ENCODE measurements at places on chromosomes 12 and 14.

DNA sequence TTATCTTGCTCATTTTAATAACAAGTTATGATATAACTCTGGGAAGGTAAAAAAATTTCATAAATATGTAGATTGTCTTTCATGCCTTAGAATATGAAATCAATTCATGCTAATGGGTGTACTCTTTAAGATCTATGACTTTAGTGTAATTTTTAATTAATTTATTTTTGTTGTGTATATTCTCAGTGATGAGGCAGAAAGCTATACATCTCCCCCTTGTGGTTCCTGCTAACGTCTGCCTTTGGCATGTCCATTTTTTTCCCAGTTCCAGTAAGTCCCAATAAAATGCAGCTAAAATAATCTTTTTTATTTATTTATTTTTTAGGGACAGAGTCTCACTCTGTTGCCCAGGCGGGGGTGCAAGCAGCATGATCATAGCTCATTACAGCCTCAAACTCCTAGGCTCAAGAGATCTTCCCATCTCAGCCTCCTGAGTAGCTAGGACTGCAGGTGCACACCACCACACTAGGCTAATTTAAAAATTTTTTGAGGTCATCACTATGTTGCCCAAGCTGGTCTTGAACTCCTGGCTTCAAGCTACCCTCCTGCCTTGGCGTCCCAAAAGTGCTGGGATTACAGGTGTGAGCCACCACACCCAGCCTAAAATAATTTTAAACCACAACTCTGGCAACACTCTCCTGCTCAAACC is 3.3 kb upstream of the CHURC1 start:
- no peak for DNase-seq

GRCh38 chr12:29291226-29291625 is 89.7 kb downstream of the ERGIC2 start:
- no peak for DNase-seq

- no peak for DNase-seq
Measured at GRCh38 chr12:19801941-19802340, 362.6 kb downstream of the AEBP2 start.

DNA sequence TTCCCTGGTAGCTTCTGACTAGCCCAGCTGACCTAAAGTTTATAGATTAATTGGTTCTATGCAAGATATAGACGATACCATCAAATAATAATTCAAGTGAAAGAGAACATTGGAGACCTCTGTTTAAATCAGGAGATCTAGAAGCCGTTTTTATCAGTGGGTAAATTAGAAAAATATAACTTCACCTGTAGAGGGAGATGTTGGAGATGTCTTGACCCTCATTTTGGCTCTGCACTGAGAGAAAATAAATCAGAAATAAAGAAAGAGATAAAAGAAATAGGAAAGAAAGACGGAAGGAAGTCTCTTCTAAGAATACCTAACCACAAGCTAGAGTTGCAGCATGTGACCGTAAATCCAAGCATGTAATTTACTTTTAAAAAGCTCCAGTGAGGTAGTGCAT is 684.5 kb downstream of the C12orf50 start:
- no peak for DNase-seq

GRCh38 chr12:122029620-122030423 is 8.1 kb downstream of the BCL7A start:
- DNase-seq, result no peak

- no peak for DNase-seq
Measured at GRCh38 chr12:52877242-52877641, 27.6 kb downstream of the KRT8 start.

DNA sequence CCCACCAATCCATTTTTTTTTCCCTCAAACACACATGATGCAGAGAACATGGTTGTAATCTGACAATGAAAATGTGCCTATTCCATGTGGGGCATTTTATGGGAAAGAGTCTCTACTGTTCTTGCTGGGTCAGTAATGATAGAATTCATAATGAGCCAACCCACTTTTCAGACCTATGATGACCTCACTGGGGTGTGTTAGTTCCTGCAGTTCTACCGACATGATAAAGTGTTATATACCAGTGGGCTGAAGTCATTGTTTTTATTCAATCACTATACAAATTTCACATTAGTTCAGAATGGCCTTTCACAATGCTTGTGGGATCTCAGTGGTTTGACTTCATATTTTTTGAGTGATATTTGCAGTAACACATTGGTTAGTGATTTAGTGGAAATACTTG is 47.5 kb downstream of the PPFIBP1 start:
- no peak for DNase-seq

DNA sequence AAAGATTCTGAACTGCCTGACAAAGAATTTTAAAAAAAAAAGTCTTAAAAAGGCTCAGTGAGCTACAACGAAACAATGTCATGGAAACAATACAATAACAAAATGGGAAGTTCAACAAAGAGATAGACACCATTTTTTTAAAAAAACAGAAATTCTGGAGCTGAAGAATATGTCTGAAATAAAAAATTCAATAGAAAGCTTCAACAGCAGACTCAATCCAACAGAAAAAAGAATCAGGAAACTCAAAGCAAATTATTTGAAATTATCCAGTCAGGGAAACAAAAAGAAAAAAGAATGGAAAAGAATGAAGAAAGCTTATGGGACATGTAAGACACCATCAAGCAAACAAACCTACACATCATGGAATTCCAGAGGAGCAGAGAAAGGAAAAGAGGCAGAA is 118.5 kb upstream of the LGR5 start:
- no peak for DNase-seq

- DNase-seq, result no peak
Measured at GRCh38 chr14:90438841-90439240, 42.0 kb downstream of the CALM1 start.

DNA sequence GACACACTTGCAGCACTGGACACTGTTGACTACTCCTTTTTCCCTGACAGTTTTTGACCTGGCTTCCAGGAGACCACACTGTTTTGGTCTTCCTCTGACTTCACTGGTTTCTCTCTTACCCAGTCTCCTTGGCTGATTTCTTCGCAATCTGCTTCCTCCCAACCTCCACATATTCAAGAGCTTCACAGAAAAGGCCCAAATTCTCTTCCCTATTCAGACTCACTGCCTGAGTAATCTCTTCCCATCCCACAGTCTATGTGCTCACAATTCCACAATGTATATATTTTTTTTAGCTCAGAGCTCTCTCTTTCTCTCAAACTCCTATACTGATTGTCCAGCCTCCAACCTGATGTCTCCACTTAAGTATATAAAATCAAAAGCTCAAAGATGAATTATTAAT is 115.4 kb downstream of the SINHCAF start:
- no peak for DNase-seq

DNA sequence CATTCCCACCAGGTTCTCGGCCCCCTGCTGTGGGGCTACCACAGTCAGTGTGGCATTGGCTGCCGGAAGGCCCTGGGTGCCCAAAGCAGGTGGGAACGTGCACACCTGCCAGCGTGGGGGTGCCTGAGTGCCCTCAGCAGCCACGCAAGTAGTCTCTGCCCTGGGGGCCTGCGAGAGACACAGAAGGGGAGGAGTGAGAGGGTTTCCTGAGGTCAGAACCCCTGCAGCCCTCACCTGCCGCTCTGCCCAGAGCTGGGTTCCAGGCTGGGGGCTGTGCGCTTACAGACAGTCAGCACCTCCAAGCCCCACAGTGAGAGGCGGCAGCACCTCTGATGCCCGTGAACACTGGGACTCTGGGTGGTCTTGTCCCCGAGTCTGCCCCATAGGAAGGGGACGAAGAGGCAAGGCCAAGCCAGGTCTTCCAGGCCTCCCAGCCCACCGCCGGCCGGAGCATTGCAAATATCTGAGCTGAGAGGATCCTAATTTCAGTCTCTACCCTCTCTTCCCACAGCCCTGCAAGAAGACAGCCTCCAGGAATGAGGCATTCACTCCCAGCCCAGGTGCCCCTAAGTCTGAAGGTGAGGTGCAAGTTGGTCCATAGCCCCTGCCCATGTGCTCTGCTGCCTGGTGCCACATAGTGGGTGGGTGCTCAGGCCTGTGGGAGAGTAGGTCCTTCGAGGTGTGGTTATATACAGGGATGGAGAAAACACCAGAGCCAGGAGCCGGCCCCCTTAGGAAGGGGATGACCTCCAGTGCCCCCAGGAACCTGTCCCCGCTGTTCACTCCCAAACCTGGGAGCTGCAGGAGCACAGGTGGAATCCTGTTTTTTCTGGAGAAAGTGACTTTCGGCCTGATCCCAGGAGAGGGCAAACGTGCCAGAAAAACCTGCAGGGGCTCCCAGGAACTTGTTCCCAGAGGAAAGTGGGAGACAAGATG is 291.1 kb upstream of the RTL1 start:
- DNase-seq, result no peak

- no peak for DNase-seq
Measured at GRCh38 chr12:114305446-114305845, 100.5 kb downstream of the TBX5 start.

GRCh38 chr12:57145460-57146059 is 1.9 kb downstream of the LRP1-AS start:
- no peak for DNase-seq

- no peak for DNase-seq
Measured at GRCh38 chr14:63375769-63376168, 57.0 kb upstream of the GPHB5 start.

DNA sequence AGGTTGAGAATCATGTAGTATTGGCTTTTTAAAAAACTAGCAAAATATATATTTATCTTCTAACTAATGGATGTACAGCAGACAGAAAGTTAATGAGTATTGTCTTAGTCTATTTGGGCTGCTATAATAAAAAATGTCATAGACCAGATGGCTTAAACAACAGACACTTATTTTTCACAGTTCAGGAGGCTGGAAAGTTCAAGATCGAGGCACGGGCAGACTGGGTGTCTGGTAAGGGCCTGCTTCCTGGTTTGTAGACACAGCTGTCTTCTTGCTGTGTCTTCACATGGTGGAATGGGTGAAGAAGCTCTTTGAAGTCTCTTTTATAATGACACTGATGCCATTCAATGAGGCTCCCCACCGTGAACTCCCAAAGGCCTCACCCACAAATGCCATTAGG is 70.1 kb upstream of the KRR1 start:
- DNase-seq, result no peak

DNA sequence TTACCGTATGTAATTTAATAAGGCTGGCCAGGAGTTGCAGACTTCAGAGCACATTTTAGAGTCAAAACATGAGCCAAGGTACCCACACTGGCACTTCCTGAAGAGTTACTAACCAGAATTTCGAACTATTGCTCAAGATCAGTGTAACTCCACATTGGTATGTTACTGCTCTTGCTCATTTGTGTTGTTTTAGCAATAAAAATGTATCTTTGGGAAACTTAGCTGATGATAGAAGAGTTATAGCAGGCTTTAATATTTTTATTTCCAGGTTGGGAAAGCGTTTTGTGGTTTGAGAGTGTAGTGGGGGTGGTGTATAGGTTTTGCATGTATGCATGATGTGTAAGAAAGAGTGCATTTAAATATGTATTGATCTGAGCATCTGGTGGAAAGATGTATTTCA is 96.6 kb downstream of the SCN8A start:
- DNase-seq, result no peak

GRCh38 chr14:103109535-103110441 is 13.5 kb upstream of the TNFAIP2 start:
- DNase-seq, result no peak

DNA sequence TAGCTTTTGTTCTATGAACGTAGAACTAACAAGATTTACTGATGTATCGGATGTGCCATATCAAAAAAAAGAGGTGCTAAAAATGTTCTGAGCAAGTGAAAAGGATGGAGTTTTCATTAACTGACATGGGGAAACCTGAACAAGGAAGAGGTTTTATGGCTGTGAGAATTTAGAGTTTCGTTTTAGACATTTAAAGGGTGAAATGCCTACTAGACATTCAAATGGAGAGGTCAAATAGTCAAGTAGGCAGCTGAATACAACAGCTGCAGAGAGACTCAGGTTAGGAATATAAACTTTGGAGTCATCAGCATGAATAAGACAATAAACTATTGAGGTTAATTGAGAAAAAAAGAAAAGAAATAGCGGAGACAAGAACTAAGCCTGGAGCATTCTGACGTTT is 364.9 kb upstream of the GARIN6 start:
- no peak for DNase-seq

GRCh38 chr12:43540470-43540869 is 11.5 kb downstream of the ADAMTS20 start:
- no peak for DNase-seq

GRCh38 chr12:56931474-56931978 is 2.7 kb downstream of the SDR9C7 start:
- peak; percentile 84 for DNase-seq

DNA sequence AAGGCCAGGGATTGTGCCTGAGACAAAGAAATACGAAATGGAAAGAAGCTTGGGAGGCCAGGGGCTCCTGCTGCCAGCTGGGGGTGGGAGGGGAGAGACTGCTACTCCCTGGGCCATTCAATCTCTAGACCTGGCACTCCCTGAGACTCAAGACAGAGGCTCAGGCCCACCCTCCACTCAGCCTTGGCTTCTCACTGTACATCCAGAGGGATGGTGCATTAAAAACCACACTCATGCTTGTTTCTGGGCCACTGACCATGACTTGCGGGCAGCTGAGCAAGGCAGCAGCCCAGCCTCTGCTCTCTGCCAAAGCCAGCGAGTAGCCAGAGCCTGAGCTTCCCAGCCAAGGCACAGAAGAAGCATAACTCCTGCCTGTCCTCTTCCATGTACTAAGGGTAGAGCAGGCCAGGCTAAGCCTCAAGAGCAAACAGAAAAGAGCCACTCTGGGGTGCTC is 41.5 kb downstream of the PITPNM2 start:
- no peak for DNase-seq
